Stimulated activated CD8-positive, alpha-beta memory T cell treated with anti-CD3 and anti-CD28 coated beads, Interleukin-4, amount 100 ng/mL, for 1 hour (primary cell): ENCODE measurements at places on chromosomes 3 and 15.
A peak's percentile ranks its signal among the peaks of the same experiment; 100 is the strongest.

- DNase-seq, result no peak
Measured at GRCh38 chr15:47338771-47339170, 378.5 kb upstream of the SEMA6D start.

GRCh38 chr15:46331546-46331945 lies 696.7 kb downstream of the SQOR start:
- DNase-seq, result no peak

- no peak for DNase-seq
Measured at GRCh38 chr3:24640330-24640877, 145.8 kb upstream of the THRB start.

- no peak for DNase-seq
Measured at GRCh38 chr15:53534105-53534839, 225.2 kb downstream of the WDR72 start.

DNA sequence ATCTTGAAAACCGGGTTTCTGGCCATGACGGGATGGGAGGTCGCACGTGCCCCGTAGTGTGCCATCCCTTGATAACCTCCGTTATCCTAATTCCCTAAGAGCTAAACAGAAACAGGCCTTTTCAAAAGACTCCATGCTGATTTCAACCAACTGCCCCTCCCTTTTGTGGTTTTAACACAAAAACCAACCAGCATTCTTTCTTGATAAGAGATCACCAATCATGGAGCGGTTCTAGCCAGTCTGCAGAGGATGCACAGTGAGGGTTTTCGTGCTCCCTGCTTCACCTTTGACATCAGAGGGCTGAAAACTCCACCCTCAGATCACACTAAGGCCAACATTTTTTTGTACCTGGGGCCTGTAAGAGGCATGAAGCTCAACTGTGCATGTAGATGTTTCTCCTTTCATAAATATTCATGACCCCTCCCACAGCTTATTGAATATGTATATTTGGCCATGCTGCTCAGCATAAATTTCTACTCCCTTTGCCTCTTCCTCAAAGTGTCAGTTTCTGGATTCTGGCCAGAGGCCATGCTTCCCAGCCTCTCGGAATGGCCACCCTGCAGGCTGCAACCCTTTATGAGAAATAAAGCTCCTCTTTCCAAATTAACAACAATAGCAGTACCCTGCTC lies 41.3 kb downstream of the FAM3D start:
- no peak for DNase-seq

- no peak for DNase-seq
Measured at GRCh38 chr3:192364316-192364715, 363.0 kb downstream of the FGF12 start.

DNA sequence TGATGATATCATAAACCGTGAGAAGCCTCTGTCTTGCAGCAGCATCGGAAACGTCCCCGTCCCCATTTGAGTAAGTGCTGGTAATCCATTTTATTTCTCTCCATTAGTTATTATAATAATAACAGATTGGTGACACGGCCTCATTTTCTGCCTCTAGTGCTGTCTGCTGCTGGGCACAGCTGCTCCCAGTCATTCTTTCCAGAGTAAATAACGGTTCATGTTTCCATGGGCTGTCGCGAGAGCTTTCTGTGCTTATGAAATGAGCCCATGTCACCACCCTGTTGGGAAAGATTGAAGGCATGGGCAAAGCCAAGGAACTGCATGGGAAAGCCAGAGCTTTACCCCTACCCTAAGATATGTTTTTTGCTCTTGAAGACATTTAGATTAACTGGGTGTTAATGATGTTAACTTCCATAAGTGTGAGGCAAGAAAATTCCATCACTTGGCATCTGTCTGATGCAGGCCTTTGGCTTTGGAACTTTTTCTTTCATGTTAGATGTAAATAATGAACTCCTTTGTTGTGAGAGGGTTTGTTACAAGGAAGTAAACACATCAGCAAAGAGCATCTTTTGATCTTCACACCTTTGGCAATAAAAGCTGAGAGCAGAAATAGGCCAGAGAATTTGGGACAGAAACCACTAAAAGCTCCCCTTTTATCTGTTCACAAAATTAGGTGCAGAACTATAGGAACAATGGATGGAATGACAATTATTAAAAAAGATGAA lies 141.8 kb downstream of the FILIP1L start:
- DNase-seq, result no peak

DNA sequence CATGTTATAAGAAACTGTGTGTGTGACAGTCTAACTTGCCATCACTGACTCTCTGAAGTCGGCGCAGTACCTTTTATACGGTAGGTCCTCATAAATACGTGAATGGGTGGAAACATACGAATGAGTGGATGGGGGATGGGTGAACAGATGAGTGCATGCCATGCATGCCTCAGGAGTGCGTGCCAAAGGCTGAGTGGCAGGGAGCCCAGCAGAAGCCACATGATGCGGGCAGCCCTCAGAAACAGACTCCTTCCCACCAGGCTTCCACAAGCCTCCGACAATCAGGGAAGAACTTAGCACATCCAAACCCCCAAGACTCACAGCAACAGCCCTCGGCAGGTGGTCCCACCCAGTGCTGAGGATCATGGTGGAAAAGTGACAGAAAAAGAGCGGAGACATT lies 16.7 kb downstream of the HCN4 start:
- no peak for DNase-seq

DNA sequence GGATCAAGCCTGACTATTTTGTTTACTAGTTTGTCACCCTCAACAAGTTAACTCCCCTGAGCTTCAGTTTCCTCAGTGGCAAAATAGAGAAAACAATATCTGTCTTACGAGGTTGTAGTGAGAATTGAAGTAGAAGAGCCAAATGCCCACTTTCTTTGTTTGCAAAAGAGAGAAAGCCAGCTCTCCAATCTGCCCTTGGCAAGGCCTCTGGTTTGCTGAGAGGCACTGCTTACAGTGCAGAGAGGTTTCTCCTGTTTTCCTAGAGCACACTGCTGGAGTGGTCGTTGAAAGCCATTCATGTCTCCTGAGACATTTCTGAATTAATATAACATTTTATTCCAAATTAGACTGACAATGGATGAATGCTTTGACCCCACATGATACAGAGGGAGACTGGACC lies 260.5 kb upstream of the IGF1R start:
- no peak for DNase-seq

- DNase-seq, result no peak
Measured at GRCh38 chr15:74184582-74185091, 11.1 kb downstream of the ISLR start.

GRCh38 chr15:77126529-77127326 lies 55.8 kb upstream of the TSPAN3 start:
- DNase-seq, result no peak

DNA sequence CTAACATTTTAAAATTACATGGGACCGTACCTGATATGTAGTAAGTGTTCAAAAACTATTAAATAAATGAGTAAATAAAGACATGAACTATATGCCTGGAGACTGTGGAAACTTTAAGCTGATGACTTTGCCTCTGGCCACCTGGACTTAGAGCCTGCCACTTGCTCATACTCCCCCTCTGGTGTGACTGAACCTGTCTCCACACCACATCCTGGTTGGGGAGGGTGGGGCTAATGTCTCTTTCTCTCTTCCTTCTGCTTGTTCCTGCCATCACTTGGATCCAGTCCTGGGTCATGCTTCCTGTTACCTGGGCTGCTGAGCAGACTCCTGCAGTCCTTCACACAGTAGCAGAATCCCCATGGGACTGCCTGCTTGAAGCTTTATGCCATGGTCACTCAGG lies 8.2 kb upstream of the TMEM158 start:
- DNase-seq, result no peak

- no peak for DNase-seq
Measured at GRCh38 chr3:112799946-112800345, 46.7 kb downstream of the CD200R1L start.

DNA sequence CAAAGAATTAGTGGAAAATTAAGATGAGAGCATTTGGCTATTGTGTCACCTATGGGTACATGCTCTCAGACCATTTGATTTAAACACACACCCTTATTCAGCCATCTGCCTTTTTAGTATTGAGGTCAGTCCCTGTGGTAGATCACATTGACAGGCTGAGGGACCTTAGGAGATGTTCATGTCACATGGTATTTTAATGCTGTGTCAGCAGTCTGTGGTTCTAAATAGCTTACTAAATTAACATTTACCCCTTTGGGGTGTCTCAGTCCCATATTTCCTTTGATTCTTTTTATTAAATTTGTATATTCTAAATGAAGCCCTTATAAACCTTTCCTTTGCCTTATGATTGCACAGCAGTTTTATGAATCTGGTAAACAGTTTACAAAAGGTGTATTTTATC lies 2.3 kb downstream of the RBM5 start:
- DNase-seq, result no peak

GRCh38 chr3:191268737-191269136 lies 60.5 kb upstream of the CCDC50 start:
- DNase-seq, result no peak

- DNase-seq, result no peak
Measured at GRCh38 chr3:143811602-143812001, 36.7 kb downstream of the SLC9A9 start.

- DNase-seq, result no peak
Measured at GRCh38 chr15:100311154-100311625, 30.6 kb downstream of the ADAMTS17 start.

GRCh38 chr3:55780913-55781312 lies 293.8 kb upstream of the WNT5A start:
- DNase-seq, result no peak

DNA sequence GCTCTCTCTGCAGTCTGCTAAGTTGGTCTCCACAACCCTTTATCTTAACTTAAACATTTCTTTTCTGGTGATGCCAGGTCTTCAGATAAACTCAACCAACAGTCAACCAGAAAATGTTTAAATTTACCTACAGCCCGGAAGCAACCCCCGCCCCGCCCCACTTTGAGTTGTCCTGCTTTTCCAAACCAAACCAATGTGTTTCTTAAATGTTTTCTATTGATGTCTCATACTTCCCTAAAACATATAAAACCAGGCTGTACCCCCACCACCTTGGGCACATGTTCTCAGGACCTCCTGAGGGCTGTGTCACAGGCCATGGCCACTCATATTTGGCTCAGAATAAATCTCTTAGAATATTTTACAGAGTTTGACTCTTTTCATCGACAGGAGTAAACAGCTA lies 13.2 kb upstream of the GPR160 start:
- no peak for DNase-seq

DNA sequence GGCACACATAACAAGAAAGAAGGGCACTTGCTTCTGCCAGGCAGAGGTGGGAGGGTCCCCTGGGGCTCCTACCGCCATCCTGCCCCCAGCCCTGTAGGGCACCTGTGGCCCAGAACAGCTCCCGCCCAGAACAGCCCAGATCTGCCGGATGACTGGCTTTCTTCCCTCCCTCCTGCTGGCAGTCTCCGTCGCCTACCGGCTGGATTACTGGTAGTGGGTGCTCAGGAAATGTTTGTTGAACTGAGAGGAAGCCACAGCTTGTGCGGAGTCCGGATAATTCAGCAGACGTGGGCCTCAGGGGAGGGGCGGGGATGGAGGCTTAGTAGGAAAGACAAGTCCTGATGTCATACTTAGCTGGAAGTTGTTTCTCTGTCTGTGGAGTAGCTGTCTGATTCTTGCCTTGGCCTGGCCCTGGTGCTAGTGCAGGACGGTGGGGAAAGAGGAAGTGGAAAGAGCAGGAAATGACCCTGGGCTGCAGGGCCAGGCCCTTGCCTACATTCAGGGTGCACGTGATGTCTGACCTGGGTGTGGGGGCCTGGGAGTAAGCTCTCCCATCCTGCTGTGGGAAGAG lies 6.7 kb downstream of the CCDC9B start:
- DNase-seq, result no peak

GRCh38 chr3:120742849-120743365 lies 363 bp downstream of the GTF2E1 start:
- DNase-seq, result peak; percentile 3

- DNase-seq, result no peak
Measured at GRCh38 chr3:28334552-28334951, 14.0 kb upstream of the ZCWPW2 start.

DNA sequence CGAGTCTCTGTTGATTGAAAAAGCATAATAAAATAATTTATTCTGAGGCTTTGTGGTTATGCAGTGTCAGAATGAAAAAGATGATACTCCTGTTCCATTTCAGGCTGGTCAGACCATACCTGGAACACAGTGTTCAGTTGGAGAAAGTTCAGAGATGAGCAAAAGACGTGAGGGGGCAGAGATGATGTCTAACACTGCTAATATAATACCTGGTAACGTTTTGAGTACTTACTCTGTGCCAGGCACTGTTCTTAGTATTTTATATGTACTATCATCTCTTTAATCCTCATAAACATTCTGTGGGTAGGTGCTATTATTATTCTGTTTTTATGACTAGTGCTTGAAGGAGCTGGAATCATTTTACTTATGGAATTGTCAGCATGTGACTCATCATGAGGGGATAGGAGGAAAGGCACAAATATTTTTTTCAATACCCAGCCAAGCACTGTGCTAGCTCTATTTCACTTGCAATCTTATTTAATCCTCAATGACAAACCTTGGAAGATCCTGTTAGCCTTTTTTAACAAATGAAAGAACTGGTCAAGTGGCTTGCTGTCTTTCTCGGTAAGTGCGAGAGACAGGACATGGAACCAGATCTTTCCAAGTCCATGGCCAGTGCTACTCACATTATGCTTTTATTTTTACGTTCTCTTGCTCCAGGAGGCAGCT lies 31.8 kb downstream of the IQGAP1 start:
- no peak for DNase-seq
